ENCODE measurements at places on chromosomes 1 and 21. TPM values are rescaled to one million over a fixed set of nuclear protein-coding genes. Genes with fewer than 3 reads are reported as not detected.

PDE9A gene
- 5.7 TPM for total RNA-seq

RASAL2 gene
- 18.5 TPM for total RNA-seq

SLC45A3 gene
- 4.4 TPM for total RNA-seq

DNA sequence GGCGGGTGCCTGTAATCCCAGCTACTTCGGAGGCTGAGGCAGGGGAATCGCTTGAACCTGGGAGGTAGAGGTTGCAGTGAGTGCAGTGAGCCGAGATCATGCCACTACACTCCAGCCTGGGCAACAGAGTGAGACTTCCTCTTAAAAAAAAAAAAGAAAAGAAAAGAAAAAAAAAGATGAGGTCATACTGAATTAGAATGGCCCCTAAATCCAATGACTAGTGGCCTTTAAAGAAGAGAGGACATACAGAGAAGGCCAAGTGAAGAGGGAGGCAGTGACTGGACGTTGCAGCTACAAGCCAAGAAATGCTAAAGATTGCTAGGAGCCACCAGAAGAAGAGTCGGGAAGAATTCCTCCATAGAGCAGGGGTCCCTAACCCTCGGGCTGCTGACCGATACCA lies 76.9 kb upstream of the TIAM1 start:
- no peak for DNase-seq

- peak; percentile 77 for DNase-seq
These were observed 140.1 kb upstream of the FMN2 start for GRCh38 chr1:239951511-239952140.

DNA sequence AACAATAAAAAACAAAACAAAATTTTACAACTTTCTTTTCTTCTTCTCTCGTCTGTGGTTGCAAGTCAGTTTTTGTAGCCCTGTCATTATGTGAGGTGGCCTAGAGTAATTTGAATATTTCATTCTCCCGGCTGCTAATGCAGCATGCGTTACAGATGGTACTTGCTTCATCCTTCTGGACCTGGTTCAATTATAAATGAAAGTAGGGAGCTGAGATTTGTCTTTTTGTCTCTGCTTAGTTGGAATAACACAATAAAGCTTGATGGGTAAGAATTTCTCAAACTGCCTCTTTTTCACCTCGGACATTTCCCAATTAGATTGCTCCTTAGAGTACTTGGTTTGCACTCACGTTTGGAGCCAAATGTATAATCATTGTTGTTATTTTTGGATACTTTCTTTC lies 201.6 kb downstream of the PBX1 start:
- DNase-seq = peak; percentile 30

DNA sequence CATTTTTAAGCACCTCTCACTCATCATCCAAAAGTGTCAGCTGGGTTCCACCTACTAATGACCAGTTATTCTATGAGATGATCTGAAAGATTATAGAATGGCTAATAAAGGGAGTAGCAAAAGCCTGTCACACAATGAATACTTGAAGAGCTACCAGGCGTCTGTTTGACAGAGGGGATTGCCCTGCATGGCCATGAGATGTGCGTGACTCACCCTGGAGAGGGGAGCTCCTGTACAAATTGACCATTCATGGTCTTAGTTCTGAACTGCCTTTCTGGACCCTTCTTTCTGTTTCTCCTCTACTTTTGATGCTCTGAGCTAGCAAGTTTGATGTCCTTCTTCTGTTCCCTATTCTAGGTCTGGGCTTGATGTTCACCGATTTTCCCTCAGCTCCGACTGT lies 85.2 kb upstream of the ABCD3 start:
- no peak for DNase-seq

DNA sequence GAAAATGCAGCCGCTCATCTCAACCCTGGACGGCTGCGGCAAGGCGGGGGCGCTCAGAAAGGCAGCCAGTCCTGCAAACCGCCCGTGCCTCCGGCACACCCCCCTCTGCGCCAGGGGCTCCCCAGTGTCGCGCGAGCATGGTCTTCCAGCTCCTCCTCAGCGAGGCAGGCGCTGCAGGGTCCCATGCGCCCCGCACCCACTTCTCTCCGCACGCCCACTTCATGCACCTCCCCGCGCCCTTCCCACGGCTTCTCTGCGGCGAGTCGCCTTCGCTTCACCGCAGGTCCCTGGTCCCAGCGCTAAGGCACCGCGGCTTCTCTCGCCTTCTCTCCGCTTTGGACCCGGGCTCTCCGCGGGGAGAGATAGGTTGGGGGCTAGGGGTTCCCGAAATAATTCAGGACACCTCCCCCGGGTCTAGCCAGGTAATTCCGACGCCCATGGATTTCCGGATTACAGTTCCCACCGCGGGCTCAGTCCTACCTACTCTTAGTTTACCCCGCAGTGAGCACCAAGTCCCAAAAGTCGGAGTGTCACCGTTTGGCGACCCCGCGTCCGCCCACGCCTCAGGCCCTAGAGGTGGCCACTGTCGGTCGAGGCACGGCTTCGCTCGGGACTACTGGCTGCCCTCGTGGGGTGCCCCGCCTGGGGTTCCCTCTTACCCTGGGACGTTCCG lies 67.5 kb downstream of the SYT2 start:
- DNase-seq = peak; percentile 38

DNA sequence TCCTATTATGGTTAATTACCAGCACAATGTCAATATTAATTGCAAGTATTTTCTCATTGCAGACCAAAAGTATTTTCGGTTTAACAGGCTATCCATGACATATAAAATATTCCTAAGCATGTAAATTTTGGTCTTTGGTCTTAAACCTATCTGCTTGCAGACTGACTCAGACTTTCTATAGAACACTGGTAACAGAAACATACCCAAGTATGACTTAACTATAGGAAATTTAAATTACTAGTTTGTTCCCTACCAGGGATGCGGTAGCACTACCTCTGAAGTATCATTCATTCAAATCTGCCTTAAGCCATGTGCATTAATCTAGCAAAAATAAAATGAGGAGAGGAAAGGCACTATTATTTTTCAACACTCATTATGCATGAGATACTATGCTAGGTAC lies 2.9 kb downstream of the TAF1A start:
- DNase-seq = no peak

- no peak for DNase-seq
These were observed 11.4 kb upstream of the SPATC1L start for GRCh38 chr21:46195595-46196195.

DNA sequence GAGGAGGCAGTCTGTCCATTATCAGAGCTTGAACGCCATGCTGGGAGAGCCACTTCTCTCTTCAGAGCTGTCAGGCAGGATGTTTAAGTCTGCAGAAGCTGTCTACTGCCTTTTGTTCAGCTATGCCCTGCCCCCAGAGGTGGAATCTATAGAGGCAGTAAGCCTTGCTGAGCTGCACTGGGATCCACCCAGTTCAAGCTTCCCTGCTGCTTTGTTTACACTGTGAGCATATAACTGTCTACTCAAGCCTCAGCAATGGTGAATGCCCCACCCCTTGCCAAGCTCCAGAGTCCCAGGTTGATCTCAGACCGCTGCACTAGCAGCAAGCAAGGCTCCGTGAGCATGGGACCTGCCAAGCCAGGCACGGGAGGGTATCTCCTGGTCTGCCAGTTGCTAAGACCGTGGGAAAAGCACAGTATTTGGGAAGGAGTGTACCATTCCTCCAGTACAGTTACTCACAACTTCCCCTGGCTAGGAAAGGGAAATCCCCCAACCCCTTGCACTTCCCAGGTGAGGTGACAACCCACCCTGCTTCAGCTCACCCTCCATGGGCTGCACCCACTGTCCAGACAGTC lies 32.5 kb downstream of the RGS13 start:
- no peak for DNase-seq

GRCh38 chr1:169517558-169518186 lies 31.9 kb upstream of the SLC19A2 start:
- no peak for DNase-seq

DNA sequence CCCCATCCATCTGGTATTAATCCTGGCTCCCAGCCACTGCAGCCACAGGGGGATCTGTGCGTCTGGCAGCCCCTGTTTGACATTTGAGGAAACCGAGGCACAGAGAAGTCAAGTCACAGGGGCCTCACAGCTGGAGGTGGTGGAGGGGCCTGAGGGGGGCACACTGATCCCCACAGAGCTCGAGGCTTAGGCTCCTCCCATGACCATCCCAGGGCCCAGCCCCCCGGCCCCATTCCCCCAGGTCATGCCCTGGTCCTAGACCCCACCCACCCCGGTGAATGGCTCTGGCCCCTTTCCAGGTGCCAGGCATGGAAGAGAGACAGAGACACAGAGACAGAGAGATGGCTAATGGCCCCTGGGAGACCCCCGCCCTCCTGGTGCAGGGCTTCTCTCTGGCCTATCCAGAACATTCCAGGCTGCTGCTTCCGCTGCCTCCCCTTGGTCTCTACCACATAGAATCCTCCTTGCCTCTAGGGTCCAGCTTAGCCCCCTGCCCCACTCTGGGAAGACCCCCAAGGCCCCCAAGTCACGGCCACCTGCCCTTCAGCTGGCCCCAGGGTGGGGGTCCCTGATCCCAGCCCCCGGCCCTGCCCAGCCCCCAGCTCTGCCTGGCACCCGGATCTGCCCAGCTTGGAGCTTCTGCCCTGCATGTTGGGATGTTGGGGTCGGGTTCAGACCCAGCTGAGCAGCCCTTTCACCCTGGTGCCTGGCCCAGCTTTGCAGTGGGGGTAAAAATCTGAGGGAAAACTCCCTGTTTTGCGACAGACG lies 29.2 kb upstream of the LRRC3 start:
- no peak for DNase-seq

FGR gene
- not detected for total RNA-seq

GRCh38 chr1:29883411-29883832 lies 647.1 kb downstream of the PTPRU start:
- DNase-seq = no peak

GRCh38 chr1:236734141-236734765 lies 48.0 kb downstream of the ACTN2 start:
- no peak for DNase-seq

- DNase-seq = peak; percentile 39
These were observed at the start of gene SLC6A9 for GRCh38 chr1:44031252-44032169. TSS of gene SLC6A9 (minus strand) at chr1:44031462. CDS start at chr1:44024277, 7,185 bp downstream.

GRCh38 chr1:32335790-32336590 lies at the start of gene MARCKSL1:
TSS of gene MARCKSL1 (minus strand) at chr1:32336233. CDS start at chr1:32336033, 200 bp downstream.
- peak; percentile 80 for DNase-seq

- DNase-seq = no peak
These were observed 4.3 kb downstream of the OLIG2 start for GRCh38 chr21:33029975-33030461.

LCE1C gene
- total RNA-seq = not detected

- no peak for DNase-seq
These were observed 55.0 kb downstream of the KIAA0319L start for GRCh38 chr1:35502242-35502641.

GRCh38 chr1:203340112-203340790 lies 10.7 kb downstream of the FMOD start:
- peak; percentile 95 for DNase-seq

DNA sequence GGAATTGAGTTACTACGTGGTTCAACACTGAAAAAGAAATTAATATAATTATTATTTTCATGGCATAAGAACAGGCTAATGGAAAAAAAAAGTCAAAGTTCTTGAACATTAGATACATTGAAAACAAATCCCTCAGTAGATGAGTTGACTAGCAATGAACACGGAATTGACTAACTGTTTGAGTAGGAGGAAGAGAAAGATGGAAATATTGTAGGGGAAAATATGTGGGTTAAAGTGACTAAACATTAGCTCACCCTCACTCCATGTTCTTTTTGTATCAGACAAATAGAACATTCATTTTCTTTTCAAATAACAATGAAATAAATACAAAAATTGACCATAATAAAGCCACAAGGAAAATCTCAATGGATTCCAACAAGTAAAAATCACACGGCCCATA lies 84.3 kb downstream of the KCNK2 start:
- no peak for DNase-seq

- DNase-seq = no peak
These were observed 8.0 kb downstream of the TIE1 start for GRCh38 chr1:43308635-43309404.

- no peak for DNase-seq
These were observed 198.9 kb downstream of the NTNG1 start for GRCh38 chr1:107339775-107340174.

CFAP141 gene
- total RNA-seq = not detected

DNA sequence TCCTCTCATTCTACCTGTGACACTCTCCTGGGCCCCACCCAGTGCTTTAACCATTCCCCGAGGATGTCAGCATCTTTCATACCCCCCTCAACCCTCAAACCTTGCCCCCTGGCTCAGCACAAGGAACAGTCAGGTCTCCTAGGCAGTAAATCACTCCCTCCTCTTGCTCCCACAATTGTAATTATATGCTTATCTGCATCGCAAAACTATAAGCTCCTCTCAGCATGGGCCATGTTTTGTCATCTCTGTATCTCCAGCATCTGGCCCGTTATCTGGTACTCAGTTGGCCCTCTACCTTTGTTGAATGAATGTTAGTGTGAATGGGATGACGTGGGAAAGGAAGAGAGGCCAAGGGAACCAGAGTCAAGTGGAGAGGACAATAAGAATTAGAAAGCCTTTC lies 2.8 kb upstream of the ELOVL1 start:
- no peak for DNase-seq

DNA sequence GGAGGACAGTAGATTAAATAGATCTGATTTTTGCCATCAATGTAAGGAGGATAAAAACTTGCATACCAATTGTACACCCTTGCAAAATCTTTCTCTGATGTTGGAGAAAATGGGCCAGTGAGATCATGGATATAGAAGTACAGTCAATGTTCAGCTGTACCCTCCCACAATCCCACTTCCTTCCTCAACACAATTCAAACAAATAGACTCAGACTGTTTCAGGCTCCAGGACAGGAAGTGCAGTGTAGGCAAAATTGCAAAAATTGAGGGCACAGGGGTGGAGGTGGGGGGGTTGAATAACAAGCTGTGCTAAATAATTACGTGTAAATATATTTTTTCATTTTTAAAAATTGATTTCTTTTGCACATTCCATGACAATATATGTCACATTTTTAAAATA lies 3.9 kb upstream of the IFI44 start:
- no peak for DNase-seq

GRCh38 chr1:197180252-197180878 lies 33.9 kb upstream of the ASPM start:
- DNase-seq = peak; percentile 62

DNA sequence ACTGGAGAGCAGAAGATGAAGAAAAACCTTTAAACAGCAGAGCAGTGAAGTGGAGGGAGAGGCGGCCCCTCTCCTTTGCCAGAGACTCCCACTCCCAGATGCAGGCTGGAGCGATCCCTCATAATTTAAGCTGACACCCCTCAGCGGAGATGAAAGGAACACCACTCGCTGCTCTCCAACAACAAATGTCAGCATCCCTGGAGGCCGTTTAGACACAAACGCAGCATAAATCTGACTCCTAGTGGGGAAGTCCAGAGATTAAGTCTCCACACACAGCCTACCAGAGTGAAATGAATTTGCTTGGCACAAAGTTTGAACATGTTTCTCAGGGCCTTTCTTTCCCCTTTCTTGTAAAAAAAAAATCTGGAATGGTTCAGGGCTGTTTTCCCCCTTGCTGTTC lies 137.8 kb downstream of the LMX1A start:
- DNase-seq = no peak

DNA sequence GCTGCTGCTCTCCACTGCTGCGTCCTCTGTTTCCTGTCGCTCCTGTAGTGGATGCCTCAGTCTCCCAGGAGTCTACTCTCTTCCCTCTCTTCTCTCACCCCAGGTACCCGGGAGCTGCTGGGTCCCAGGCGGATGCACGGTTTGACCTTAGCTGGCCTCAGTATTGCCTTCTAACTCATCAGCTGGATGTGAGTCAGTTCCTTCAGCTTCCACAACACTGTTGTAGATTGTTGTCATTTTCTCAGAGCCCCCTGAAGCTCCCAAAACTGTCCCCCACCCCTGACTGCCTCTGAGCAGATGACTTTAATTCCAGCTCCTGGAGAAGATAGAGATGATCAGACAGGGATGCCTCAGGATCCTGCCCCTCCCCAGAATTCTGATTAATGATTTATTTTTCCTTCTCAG lies 7.2 kb downstream of the CNIH3 start:
- DNase-seq = no peak
